ENCODE measurements at places on chromosomes 12 and 14.

DNA sequence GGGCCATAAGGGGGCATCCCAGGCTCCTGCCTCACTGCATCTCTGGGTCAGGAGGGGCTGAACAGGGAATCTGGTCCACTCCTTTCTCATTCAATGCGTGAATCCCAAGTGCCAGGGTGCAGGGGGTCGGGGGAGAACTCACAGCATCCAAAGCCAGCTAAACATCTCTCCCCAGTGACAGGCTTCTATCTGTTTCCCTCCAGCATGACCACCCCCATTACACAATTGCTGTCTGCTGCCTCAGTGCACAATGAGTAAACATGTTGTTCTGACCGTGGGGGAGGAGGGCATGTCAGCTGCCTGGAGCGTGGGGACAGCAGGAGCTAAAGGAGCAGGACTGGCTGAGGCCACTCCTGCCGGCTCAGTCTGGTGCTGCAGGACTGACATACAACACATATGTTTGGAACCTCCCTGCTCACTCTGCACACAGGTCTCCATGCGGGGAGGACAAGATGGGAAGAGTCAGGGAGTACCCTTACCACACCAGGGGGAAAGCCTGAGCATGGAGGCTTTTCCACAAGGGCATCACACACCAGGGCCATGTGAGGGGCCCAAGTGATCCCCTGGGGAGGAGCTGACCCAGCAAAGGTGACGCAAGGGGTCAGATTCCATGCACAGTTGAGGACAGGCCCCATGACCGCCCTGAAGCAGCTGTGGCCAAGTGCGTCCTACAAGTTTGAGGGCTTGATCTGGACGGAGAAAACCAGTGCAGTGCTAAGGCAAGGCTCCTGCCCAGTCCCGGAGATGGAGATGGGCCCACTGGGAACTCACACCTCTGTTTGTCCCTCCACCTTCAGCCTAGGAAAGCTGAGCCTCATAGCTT, 1.4 kb downstream of the TNS2 start:
- no peak for DNase-seq

DNA sequence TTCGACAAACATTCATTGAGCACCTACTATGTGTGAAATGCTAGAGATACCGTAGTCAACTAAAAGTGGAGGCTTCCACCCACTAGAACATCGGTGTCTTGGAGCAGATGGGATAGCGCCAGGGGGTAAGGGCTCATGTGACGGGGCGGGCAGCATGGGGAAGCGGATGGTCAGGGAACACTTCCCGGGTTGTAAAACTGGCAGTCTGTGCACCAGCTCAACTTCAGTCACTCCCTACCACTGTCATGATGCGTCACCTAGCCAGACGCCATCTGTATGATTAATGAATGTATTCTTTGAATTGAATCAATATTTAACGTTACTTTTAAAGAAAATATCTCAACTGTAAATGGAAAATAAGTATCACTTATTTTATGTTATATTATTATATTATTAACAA, 93.5 kb downstream of the PIWIL1 start:
- DNase-seq, result no peak

- DNase-seq, result no peak
Observed at GRCh38 chr14:20980906-20981305, 8.9 kb upstream of the METTL17 start.

- no peak for DNase-seq
Observed at GRCh38 chr14:69079188-69079742, 73.7 kb downstream of the DCAF5 start.

GRCh38 chr12:11893998-11894397, 176.7 kb upstream of the BCL2L14 start:
- DNase-seq, result no peak

DNA sequence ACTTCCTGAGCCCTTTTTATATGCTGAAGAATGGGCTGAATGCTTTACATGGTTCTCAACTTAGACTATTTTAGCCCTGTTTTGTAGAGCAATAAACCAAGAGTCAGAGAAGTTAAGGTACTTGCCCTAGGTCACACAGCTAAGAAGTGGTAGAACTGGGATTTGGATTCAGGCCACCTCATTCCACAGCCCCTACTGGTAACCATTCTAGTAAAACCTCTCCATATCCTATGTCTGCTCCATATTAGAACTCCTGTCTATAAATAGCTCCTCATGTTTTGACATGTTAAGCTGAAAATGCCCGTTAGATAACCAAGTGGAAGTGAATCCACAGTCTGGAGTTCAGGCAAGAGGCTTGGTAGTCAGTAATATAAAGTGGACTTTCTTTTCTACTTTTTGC, 111.6 kb downstream of the HECTD4 start:
- DNase-seq, result no peak

GRCh38 chr12:27828196-27828595, 48.2 kb upstream of the MANSC4 start:
- no peak for DNase-seq

GRCh38 chr14:93011650-93012325, 88.8 kb downstream of the CHGA start:
- DNase-seq, result no peak

DNA sequence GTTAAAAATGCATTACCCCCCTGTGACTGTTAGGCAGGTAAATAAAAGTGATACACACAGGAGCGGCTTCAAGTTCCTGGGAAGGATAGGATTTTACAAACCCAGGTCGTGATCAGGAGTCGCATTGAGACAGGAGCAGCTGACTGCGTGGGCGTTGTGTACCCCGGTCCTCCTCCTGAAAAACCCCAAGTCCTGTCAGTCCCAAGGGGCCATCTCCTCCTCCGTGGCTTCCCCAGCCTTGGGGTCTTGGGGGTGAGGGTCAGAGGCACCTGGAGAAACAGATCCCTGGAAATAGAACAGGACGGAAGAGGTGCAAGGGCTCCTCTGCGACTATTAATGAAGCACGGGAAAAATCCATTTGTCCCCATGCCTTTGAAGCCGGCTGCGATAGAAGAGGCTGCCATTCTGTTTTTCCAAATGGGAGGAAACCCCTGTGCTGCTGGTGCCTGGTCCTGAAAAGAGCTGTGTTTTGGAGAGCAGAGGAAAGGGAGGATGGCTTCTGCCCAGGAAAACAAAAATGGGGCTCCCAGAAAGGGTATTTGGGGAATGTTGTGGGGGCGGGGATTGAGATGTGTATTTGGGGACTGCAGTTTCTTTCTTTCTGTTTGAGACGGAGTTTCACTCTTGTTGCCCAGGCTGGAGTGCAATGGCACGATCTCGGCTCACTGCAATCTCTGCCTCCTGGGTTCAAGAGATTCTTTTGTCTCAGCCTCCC, 143.1 kb downstream of the ZNF664 start:
- no peak for DNase-seq

DNA sequence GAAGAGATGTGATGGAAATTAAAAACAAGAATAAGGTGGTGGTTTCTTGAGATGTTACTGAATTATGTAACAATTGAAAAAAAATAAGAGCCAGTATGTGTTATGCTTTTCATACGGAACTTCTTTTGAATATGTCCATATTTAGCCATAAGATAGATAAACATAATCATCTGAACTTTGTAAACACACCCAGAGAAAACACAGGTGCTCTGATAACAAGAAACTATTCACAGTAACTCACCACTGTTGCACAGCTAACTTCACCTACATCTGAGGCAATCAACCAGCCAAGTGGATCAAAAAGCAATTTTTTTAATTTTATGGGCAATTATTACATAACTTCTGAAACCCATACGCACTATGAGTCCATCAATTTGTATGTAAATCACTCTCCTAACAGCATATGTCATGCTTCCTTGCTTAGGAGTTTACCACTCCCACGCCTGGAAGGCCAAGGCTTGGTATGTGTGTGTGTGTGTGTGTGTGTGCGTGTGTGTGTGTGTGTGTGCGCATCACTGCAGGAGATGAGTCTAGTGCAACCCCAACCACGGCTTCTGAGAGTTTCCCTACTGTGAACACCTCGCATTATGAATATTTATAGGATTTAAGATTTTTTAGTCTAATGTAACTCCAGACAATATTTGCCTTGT, 443.4 kb downstream of the BCAT1 start:
- no peak for DNase-seq

- DNase-seq, result no peak
Observed at GRCh38 chr14:102427642-102428041, 64.9 kb downstream of the TECPR2 start.

- DNase-seq, result no peak
Observed at GRCh38 chr12:52392465-52393007, 7.1 kb upstream of the KRT84 start.

DNA sequence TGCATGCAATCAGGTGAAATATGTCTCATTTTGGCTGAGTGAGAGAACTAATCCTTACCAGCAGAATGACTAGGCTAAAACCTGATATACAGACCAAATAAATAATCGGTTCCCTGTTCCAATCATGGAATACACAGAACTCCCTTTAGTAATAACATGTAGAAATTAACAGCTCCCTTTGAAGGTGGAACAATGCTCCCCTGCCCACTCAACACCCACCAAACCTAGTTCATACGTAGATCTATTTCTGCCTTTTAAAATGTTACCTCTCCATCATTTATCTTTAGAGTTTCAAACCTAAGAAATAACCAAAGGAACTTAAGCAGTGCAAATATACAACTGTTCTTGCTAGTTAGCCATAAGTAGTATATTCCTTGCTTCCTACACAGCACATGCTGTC, 153.7 kb upstream of the ABCD2 start:
- DNase-seq, result no peak

Data from AG09309 (cell line).